Activated CD4-positive, alpha-beta T cell treated with anti-CD3 and anti-CD28 coated beads for 4 hours (primary cell): ENCODE measurements at places on chromosomes 3 and 15.

DNA sequence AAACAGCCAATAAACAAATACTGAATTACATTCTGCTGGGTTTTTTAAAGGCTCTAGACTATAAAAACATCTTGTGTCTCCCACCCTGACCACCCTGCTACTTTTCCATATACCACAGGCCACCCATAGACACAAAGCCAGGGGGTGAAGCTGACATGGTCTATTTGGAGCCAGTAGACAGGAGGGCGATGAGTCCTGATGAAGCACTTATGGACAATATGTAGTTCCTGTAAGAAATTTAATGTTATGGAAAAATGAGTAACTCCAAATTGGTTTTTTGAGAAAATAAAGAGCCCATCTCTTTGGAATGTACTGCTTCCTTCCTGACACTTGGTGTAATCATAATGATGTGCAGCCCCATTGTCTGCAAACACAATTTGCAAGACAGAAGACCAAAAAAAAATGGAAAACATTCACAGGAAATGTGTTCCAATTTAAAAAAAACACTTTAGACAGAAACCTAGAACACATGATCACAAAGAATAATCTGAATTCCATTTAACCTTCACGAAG is 11.8 kb downstream of the SSR3 start:
- no peak for DNase-seq

DNA sequence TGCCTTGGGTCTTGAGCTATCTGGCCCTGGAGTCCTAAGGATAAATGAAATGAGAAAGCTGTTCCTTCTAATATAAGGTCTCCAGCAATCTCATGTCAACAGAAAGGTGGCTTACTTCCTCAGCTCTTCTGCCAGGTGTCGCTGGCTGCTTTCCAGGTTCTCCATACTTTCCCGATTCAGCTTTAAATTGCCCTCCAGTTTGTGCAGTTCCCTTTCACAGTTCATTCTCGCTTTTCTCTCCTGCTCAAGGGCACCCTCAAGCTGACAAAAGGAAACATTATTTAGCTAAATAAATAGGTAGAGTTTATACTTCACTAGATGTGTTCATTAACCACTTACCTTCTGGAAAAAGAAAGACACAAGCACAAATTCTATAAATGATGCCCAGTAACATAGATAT is 73.0 kb downstream of the MYH15 start:
- DNase-seq, result no peak

DNA sequence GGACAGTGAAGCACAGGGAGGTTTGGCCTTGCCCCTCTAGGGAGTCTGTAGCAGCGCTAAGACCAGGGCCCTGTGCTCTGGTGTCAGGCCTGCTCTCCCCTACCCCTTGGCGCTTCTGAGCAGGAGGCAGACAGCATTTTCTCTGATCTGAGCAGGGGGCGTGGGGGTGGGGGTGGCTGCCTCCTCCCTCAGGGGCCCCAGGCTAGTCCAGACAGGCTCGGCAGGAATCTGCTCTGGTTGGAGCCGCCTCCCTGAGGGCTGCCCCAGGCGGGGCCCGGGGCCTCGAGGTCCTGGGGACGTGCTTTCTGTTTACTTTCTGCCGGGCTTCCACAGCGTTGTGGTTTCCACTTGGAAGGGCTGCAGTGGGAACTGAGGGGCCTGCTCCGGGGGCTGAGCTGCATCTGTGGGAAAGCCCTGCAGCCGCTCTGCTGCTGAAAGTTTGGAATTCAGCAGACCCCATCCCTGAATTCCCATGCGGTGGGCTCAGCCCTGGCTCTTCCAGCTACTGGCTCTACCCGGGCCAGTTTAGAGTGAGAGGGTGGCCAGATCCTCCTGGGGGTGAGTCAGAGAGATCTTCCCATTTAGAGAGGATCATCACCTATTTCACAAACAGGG is 105.4 kb downstream of the LINGO1 start:
- DNase-seq, result no peak

GRCh38 chr15:55669270-55669669 is 73.7 kb downstream of the PRTG start:
- DNase-seq, result no peak

DNA sequence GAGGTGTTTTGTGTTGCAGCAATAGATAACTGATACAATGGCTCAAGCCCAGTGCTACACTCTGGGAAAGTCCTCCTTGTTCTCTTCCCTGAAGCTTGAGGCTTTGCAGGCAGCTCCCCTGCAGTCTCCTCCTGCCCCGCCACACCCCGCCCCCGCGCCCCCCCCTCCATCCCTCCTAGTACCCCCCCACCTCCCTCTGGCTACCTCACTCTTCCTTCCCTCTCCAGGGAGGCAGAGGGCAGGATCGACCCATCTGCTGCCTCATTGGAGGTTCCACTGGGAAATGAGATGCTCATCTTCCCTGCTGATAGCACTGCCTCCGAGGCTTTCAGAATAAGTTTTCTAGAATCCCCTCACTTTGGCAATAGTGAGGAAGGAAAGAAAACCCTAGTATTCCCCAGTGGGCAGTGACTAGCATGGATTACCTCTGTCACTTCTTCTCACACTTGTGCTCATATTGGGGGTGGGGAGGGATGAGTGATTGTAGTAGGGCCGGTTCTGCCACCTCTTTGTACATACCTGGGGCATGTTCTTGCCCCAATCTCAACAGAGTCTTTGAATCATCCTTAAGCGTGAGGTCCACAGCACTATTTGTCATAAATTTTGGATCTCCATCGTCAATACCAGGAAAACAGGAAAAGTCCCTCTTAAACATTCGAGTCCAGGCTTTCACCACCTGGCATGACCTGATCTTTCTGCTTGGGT is 16.3 kb upstream of the RAB7A start:
- no peak for DNase-seq

- DNase-seq, result peak; percentile 44
Measured at GRCh38 chr3:71398157-71398836, 185.2 kb downstream of the FOXP1 start.

GRCh38 chr15:41605566-41605965 is 46.6 kb downstream of the TYRO3 start:
- DNase-seq, result no peak

DNA sequence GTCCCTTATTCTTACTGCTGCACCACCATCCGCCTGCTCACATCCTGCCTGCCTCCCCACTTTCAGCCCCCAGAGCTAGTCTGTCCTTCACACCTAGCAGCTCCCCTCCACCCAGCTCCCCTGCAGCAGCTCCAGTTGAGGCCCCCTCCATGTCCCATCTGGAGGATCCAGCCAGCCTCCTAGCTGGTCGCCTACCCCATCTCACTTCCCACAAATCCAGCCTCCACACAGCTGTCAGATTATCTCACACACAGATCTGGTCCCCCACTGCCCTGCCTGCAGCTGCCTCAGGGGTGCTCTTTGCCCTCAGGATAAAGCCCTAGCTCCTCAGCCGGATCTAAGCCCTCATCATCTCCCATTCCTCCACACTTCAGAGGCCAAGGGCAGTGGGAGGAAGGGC is 8.8 kb upstream of the SEMA7A start:
- DNase-seq, result no peak

DNA sequence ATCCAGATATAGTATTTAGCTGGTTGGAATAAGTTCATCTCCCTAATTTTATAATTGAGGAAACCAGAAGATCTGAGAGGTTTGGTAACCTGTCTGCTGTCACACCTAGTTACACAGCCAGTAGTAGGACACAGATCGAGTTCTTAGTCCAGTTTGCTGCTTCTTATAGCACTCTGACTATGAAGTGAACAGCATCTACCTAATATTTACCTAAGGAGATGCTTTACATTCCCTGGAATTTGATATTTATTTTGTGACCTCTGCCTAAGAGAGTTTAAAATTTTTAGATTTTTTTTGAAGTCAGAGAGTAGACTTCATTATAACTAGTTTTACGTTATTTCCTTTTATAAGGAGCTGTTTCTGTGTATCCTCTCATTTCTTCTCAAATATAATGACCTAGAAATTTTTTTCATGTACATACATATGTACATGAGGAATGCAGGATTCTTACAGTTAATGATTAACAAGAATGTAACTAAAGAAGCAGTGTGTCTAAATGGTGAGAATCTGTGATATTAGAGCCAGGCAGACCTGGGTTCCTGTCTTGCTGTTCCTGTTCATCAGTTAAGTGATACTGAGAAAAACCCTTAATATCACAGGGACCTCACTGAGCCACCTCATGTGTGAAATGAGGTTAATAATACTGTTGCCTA is 4.3 kb downstream of the ARHGEF26 start:
- DNase-seq, result no peak

DNA sequence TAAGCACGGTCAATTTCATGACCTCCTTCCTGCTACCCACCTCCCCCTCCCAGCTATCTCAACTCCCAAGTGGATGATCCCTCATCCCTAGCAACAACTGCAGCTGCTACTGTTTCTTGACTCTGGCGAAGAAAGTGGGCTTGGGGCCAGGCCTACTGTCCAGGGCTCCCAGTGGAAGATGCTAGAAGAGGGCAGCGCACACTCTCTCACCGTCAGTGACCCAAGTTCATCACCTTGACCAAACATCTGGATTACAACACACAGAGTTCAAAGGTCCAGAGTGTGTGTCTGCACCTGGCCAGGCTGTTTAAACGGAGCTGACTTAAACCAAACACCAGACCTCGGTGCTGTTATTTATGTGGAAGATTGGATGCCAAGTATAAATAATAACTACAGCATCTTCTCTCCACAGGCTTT is 385.6 kb downstream of the SHQ1 start:
- no peak for DNase-seq

DNA sequence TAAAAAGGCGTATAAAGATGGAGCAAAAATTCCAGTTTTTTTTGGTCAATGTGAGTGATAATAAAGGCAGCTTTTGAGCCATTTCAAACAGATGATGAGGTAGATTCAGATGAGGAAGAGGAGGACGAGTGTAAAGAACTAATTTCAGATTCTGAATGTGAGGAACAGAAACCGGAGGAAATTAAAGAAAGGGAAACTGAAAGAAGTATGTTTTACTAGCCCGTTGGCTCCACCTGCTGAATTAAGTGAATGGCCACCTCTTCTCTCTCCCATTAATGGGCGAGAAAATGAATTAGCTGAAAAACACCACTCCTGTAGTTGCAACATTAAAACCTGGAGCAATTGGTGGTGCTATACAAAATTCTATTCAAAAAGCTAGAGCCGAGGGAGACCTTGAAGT is 55.4 kb downstream of the CYP19A1 start:
- DNase-seq, result no peak

GRCh38 chr15:47414207-47414606 is 303.1 kb upstream of the SEMA6D start:
- no peak for DNase-seq

DNA sequence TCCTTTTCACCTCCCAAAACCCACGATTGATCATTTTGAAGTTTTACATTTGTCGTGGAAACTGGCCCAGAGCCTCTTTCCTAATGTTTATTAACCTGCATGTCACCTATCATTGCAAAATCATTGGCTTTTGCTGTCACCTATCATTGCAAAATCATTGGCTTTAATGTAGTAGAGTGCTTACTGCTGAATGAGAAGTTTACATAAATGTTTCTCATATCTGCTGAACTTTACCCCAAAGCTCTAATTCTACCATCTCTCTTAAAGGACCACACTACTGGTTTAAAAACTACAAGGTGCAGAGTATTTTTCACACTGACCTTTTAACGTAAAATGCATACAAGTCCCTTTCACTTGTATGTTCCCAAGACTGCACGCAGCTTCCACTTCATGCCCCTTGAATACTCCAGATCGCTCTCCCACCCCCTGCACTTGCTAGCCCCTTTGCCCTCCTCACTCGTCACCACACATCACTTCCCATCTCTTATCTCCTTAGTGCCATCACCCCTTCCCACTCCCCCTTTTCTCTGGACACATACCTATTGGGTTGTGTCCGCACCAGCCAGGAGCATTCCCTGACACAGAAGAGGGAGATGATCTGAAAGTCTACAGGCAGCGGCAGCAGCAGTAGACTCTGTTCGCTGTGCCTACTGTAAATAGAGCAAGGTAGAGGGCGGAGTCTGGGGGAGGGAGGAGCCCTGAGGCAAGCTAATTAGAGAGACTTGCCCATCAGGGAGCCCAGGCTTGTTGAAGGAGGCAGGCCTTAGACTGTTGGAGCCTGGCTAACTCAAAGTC is 30.2 kb upstream of the ATOSA start:
- DNase-seq, result no peak

GRCh38 chr15:101338502-101339057 is 43.5 kb upstream of the SNRPA1 start:
- no peak for DNase-seq

- no peak for DNase-seq
Measured at GRCh38 chr3:175118382-175118941, 259.3 kb downstream of the NAALADL2 start.

DNA sequence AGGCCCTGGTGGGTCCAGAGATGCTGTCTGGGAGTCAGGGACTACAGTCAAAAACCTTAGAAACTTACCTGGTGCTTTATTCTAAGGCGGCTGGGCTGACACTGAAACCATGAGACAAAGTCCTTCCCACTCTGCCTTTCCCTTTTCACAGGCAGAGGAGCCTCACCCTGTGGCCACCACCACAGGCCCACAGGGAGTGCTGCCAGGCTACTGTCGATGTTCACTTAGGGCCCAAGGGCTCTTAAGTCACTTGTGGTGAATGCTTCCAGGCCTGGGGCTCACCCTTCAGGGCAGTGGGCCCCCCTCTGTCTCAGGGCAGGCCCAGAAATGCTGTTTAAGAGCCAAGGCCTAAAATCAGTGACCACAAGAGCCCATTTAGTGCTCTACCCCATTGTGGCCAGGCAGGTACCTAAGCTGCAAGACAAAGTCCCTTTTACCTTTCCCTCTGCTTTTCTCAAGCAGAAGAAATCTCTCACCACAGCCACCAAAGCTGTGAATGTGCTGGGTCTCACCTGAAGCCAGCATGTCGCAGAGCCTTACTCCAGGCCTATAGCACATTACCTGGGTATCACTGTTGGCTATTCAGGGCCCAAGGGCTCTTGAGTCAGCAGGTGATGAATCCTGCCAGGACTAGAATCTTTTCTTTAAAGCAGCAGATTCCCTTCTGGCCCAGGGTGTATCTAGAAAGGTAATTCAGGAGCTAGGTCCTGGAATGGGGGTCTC is 39.5 kb upstream of the GOLGA6B start:
- no peak for DNase-seq

GRCh38 chr15:36863570-36863969 is 236.8 kb downstream of the MEIS2 start:
- no peak for DNase-seq

DNA sequence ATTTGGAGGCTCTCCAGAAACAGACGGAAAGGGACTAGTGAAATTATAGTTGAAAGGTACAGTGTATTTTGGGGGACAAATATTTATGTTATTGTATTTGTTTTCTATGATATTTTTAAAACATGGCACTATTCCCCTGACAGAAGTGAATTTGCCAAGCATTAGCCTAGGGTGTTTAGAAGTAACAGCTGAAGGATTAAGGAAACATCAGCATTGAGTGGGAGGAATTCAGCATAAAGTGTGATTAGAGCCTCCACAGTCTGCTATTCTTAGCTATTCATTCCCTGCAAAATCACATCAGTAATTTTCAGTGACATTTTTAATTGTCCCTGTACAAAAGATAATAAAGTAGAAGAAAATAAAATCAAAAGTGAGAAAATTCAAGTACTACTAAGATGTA is 231.4 kb downstream of the ROBO2 start:
- no peak for DNase-seq

GRCh38 chr3:130341882-130342281 is 3.6 kb upstream of the COL6A5 start:
- no peak for DNase-seq
